ENCODE measurements at places on chromosomes 12 and 14.
A peak's percentile ranks its signal among the peaks of the same experiment; 100 is the strongest.

- DNase-seq: peak; percentile 84
Measured at GRCh38 chr14:23034498-23035302, at the start of gene PSMB5. Gene PSMB5, minus strand, starts transcription at chr14:23034900. Its CDS starts 19 bp downstream, at chr14:23034881.

DNA sequence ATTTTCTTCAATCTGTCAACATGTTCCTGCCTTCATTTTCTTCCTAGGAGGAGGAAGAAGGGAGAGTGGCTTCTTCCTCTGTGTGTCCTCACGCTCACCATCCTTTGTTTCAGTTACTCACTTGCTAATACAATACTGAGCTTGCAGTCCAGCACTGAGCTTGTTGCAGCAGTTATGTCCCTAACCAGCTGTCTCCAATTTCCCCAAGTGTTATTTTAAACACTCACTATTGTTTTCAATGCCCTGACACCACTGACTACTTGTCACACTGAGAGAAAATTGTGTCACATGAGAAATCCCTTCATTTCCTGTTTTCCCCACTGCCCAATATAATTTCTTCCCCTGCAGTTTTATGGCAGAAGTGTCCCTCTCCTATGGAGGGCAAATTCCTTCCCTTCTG lies 53.4 kb downstream of the HSD17B6 start:
- DNase-seq: no peak

- no peak for DNase-seq
Measured at GRCh38 chr12:41220931-41221330, 32.8 kb downstream of the PDZRN4 start.

DNA sequence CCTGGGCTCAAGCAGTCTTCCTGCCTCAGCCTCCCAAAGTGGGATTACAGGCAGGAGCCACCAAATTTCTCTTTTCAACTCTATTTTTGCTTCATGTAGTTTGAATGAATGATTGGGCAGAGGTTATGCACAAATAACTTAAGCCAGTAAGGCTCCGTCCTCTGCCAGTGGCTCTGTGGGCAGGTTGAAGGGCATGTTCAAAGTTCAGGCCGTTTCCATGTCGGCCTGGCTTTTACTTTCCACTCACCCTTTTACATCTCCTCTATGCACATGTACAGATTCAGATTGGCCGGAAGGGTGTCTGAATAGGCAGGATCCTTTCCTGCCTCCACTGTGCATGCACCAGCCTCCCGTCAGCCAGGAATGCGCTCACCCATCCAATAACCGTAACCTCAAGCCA lies 132.3 kb downstream of the EML1 start:
- DNase-seq: no peak

DNA sequence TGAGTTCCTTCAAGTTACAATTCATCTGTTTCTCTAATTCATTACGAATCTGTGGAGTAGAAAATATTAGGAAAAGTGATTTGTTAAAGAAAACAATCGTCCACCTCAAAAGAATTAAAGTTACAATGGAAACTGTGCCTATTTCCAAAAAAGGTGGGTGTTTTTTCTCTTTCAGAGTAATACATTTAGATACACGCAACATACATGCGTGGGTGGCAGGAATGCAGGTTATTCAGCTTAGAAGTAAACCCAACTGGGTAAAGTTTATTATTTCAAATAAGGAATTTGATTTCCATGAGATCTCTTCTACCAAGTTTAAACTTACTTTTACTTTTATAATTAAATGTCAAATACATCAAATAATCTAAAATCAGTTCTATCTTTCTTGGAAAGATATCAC lies 52.2 kb downstream of the SSH1 start:
- DNase-seq: no peak

DNA sequence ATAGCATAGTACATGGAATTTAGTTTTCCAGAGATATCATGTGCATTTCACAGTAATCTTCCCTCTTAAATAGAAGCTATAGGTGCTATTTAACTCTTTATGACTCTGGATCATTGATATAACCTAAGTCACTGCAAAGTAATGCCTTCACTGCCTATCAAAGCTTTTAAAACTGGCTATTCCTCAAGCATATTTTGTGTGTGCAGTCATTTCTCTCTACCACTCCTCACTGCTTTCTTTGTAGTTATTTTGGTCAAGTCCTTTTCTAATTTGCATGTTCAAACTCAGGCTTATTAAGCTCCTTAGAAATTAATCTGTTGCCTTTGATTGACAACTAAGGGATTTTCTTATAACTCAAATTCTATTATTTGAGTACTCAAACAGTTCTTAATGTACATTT lies 79.4 kb upstream of the PLEKHG7 start:
- DNase-seq: no peak

DNA sequence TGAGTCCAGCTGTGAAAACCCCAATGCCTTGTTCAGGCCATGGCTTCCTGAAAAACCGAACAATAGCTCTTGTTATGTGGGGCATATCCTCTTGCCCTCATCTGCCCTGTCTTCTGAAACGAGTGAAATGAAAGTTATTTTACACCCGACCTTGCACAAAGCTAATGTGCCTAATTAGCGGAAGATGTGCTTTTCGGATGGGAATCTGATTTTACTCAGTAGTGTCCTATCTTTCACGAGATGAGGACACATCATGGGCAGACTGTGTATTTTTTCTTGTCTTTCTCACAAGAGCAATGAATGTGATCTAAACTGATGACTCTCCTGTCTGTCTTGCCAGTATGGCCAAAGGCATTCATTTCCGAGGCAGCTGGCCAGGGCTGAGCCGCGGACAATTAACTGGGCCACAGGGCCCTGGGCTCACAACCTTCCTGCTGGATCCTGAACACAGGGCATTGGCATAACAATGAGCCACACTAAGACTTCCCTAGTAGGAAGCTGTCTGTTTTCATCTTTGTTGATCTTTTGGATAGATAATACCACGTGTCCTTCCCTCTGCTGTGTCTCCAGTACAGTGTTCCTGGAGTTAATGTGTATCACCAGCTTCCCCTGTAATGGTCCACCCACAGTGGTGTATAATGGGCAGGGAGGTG lies 86.0 kb upstream of the HIF1A start:
- no peak for DNase-seq

- no peak for DNase-seq
Measured at GRCh38 chr12:90543841-90544240, 411.1 kb downstream of the CCER1 start.

GRCh38 chr12:77070382-77070781 lies 5.0 kb upstream of the E2F7 start:
- DNase-seq: no peak

DNA sequence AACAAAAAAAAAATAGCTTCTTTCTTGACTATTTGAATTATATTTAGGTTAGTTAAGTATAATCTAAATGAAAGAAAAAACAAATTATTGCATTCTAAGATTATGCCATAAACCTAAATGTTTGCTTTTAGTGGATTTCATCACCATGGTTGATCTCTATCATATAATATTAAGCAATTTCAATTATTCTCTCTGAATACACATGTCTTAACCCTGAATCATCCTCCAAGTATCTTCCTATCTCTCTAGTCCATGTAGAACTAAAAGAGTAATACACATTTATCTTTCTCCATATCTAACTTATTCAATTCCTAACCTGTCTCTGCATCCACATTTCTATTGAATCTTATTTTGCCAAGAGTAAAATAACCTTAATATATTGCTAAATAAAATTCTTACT lies 59.6 kb downstream of the PPFIA2 start:
- no peak for DNase-seq

DNA sequence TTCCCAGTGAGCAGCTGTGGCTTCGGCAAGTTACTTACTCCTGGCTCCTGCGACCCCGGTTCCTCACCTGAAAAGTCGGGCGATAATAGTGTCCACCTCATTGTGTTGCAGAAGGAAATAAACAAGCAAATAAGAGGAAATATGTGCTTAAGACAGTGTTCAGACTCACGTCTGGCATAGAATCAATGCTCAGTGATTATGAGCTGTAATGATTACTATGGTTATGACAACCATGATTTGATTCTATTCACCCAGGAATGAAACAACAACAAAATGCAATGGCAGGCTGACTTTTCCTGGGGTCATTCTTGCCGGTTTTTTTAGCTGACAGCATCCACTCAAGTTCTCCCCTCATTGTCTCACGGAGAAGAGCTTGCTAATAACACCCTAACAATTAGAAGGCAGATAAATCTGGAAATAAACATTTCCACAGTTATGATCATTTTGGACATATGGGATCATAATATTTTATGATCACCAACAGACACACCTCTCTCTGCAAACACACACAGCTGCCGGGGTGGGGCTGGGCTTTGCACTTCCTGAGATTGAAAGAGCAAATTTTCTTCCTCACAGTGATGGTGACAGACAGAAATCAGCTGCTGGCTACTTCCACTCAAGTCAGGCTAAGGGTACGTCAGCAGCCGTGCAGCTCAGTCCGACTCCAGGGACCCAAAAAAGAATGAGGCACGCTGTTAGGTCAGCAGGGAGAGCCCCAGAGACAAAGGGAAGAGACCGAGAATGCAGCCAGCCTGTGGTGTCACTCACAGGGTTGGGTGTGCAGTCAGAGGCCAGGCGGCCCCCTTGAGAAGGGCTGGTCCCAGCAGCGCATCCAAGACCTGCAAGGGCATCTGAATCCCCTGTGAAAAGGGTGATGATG lies 158.0 kb downstream of the RIMBP2 start:
- DNase-seq: no peak

- peak; percentile 78 for DNase-seq
Measured at GRCh38 chr12:89880690-89881350, 172.2 kb upstream of the ATP2B1 start.

DNA sequence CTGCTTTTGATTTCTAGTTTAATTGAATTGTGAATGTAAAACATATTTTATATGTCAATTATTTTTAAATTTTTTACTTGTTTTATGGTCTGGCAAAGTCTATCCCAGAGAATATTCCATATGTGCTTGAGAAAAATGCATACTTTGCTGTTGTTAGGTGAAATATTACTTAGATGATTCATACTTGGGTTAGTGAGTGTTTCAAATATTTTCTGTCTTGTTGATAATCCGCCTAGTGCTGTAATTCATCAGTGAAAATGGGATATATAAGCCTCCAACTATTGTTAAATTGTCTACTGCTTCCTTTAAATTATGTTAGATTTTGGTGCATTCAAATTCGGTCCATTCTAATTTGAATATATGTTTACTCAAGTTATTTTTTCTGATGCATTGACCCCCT lies 395.5 kb downstream of the LRFN5 start:
- DNase-seq: no peak

GRCh38 chr14:55430024-55430690 lies 10.3 kb downstream of the TBPL2 start:
- peak; percentile 22 for DNase-seq

- no peak for DNase-seq
Measured at GRCh38 chr12:112738531-112738930, 53.0 kb upstream of the RPH3A start.

GRCh38 chr12:127172861-127173260 lies 1094.1 kb upstream of the TMEM132C start:
- no peak for DNase-seq

GRCh38 chr12:6067152-6067916 lies 57.1 kb downstream of the VWF start:
- no peak for DNase-seq

- no peak for DNase-seq
Measured at GRCh38 chr12:132807295-132808092, 21.2 kb downstream of the GOLGA3 start.

GRCh38 chr12:109170324-109170723 lies 53.9 kb downstream of the ACACB start:
- DNase-seq: no peak

- DNase-seq: no peak
Measured at GRCh38 chr14:24837280-24838046, 203.5 kb upstream of the GZMB start.

DNA sequence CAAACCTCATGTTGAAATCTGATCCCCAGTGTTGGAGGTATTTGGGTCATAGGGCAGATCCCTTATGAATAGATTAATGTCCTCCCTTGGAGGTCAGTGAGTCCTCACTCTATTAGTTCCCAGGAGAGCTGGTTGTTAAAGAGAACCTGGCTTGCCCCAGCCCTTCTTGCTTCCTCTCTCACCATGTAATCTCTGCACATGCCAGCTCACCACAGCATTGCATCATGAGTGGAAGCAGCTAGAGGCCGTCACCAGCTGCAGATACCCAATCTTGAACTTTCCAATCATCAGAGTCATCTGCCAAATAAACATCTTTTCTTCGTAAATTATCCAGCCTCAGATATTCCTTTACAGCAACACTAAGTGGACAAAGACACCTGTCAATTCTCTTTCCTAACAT lies 161.8 kb upstream of the IGF1 start:
- DNase-seq: no peak

DNA sequence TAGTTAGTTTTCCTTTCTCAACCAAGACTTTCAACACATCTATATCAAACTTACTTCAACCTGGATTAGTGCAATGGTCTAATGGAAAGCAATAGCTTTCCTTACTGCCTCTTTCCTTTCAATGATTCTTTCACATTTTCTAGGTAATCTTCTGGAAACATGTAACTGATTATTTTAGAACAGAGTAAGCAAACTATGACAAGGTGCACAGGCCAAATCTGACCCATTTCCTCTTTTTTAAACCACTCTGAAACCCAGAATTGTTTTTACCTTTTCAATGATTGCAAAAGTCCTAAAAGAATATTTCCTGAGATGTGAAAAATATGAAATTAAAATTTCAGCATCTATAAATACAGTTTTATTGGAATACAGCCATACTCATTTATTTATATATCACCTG lies 81.6 kb upstream of the TMTC2 start:
- DNase-seq: no peak

DNA sequence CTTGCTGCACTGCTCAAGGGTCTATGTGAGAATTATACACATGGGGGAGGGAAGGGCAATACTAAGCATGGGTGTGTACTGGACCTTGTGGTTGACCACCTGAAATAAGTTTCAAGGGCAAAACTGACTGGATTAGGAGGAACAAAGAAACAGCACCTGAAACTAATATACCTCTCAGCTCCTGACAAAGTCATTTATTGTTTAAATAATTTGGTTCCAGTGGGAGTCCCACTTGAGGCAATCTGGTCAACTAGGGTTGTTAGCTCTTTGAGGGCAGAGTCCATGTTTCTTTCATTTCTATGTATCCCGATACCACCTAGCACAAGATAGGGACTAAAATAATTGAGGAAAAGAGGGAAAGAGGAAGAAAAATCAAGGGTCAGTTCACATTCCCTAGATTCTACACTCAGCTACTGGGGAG lies 45.5 kb downstream of the STXBP6 start:
- DNase-seq: no peak

DNA sequence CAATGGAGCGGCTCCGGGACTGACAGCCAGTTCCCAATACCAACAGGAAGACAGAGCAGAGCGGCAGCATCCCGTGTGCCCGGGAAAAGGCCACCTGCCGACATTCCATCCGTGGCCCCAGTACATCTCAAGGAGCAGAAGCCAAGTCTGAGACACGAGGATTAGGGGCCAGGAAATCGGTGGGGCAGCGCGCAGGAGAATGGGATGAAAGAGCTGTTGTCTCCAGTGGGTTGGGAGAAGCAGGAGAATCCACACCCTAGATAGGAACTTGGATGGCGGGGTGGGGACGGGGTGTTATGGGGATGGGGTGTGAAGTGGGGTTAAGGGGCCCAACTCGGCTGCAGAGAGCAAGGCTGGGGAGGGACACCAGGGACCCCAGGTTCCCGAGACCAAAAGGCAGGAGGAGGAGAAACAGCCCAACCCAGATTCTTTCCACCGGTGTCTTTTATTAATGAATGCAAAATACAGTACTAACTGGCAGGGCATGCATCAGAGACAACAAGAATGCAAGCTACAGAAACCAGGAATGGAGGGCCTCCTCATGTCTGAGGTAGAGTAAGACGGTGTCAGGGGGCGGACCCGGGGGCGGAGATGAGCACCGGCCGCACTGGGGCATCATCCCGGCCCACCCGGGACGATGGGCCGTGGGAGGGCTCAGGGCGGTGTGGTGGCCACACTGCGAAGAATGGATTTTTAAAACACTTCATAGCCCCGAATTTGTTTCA lies 50.3 kb downstream of the BEGAIN start:
- DNase-seq: no peak

GRCh38 chr12:118164798-118165486 lies 29.0 kb downstream of the PEBP1 start:
- no peak for DNase-seq

All from GM06990 (cell line).